HEK293T (cell line): ENCODE measurements at places on chromosomes 5 and 9.

DNA sequence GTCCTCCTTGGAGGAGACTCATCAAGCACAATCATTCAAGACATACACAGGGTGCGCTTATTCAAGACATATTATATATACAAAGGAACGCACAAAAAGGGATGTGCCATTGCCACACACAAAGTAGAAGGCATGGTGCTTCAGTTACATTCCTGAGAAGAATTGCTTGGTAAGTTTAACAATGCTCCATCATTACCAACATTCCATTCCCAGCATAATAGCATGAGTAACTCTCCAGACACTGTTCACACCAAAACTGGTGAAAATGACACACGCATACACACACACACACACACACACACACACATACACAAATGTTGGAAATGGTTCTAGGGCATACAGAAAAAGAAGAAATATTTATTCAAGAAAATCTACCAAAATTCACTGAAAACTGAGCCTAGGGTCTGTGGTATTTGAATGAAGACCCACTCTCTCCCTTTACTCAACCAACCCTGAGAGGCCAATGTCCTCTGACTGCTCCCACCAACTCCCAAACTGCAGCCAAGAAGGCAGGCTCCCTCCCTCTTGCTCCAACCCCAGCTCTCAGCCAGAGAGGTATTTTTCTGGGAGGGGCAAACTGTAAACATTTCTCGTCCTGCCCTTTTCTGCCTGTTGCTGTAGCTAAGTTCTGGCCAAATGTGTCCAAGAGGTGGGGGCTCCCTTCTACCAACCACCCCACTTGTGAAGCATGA, 19.9 kb downstream of the UGT3A1 start:
- DNase-seq = no peak

DNA sequence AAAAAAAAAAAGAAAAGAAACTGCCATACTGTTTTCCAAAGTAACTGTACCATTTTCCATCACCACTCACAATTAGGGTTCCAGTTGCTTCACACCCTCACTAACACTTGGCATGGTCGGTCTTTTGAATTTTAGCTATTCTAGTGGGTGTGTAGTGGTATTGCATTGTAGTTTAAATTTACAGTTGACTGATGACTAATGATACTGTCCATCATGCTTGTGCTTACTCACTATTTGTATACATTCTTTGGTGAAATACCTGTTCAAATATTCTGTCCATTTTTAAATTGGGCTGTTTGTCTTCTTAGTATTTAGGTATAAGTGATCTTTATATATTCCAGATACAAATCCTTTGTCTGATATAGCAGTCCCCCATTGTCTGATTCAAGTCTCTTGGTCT, 36.2 kb upstream of the ZNF169 start:
- DNase-seq = no peak

GRCh38 chr5:69271376-69271775, 36.7 kb downstream of the CDK7 start:
- no peak for DNase-seq

GRCh38 chr5:112381521-112381920, 37.6 kb downstream of the EPB41L4A start:
- DNase-seq = no peak

GRCh38 chr5:32506799-32507198, 62.3 kb upstream of the ZFR start:
- DNase-seq = no peak

DNA sequence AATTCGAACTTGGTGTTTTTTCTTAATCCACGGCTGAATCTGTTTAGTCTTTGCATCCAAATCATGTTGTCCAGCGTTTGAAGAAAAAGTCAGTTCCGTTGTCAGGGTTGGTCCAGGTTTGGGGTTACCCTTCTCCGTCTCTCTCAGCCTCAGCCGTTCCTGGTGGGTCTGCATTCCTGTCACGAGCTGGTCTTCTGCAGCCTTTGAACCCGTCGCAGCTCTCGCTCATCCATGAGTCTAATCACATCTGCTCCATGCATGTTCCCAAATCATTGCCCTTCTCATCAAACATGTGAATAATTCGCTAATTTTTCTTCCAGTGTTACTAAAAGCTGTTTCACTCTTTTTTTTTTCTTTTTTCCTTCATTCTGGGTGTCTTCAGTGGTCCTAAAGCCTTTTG, 39.0 kb upstream of the EXOC3 start:
- no peak for DNase-seq

- no peak for DNase-seq
Observed at GRCh38 chr5:177609076-177610059, 9.4 kb downstream of the B4GALT7 start.

- DNase-seq = no peak
Observed at GRCh38 chr9:33881635-33882034, 64.7 kb downstream of the UBE2R2 start.

- DNase-seq = no peak
Observed at GRCh38 chr9:122291458-122291857, 26.8 kb downstream of the MRRF start.

- DNase-seq = no peak
Observed at GRCh38 chr9:84670138-84671041, 861 bp downstream of the NTRK2 start.
